CD4-positive, alpha-beta T cell (primary cell): ENCODE measurements at places on chromosomes 13 and 19. TPM values are rescaled to one million over a fixed set of nuclear protein-coding genes. Genes with fewer than 3 reads are reported as not detected.

GRCh38 chr19:40150170-40150569 is 41.1 kb upstream of the MAP3K10 start:
- H3K27me3 ChIP-seq = no peaks in the 10 kb centered on the region
- no peak for DNase-seq
- H3K27ac ChIP-seq = no peak overlapping the region
- no peak overlapping the region for H3K4me3 ChIP-seq
- H3K36me3 ChIP-seq = no peaks in the 10 kb centered on the region

The DCT gene
- 0.36 TPM for total RNA-seq

GRCh38 chr13:40228990-40229389 is 437.5 kb downstream of the FOXO1 start:
- H3K36me3 ChIP-seq = no peaks in the 10 kb centered on the region
- peaks cover 5% of the 10 kb centered on the region for H3K4me1 ChIP-seq
- DNase-seq = no peak
- H3K27ac ChIP-seq = no peak overlapping the region
- no peak overlapping the region for H3K4me3 ChIP-seq

The ZNF439 gene
- total RNA-seq = 6.3 TPM

The FARP1 gene
- total RNA-seq = 0.30 TPM

GRCh38 chr19:46472592-46472991 is 1.2 kb upstream of the PNMA8A start:
- peaks cover 48% of the 10 kb centered on the region for H3K27me3 ChIP-seq
- H3K36me3 ChIP-seq = no peaks in the 10 kb centered on the region
- DNase-seq = no peak
- no peak overlapping the region for H3K27ac ChIP-seq

GRCh38 chr19:29273000-29273640 is 60.2 kb upstream of the UQCRFS1 start:
- no peaks in the 10 kb centered on the region for H3K27me3 ChIP-seq
- H3K27ac ChIP-seq = no peak overlapping the region
- H3K4me1 ChIP-seq = no peaks in the 10 kb centered on the region

- no peak for DNase-seq
- no peaks in the 10 kb centered on the region for H3K27me3 ChIP-seq
- peaks cover 23% of the 10 kb centered on the region for H3K4me1 ChIP-seq
- H3K36me3 ChIP-seq = peaks cover 55% of the 10 kb centered on the region
- no peak within 1 kb of the TSS for H3K27ac ChIP-seq
Observed at GRCh38 chr19:41575998-41576397, at the start of gene CEACAM21. CEACAM21 (plus strand) TSS chr19:41576166; CDS start chr19:41576275, 109 bp downstream.

GRCh38 chr19:3516675-3517207 is 10.6 kb downstream of the FZR1 start:
- no peak overlapping the region for H3K27ac ChIP-seq
- H3K4me1 ChIP-seq = peaks cover 50% of the 10 kb centered on the region
- H3K36me3 ChIP-seq = peaks cover 24% of the 10 kb centered on the region
- peak; percentile 27 for DNase-seq
- no peak overlapping the region for H3K4me3 ChIP-seq

- no peaks in the 10 kb centered on the region for H3K4me1 ChIP-seq
- no peak for DNase-seq
- no peaks in the 10 kb centered on the region for H3K36me3 ChIP-seq
- no peak overlapping the region for H3K27ac ChIP-seq
Observed at GRCh38 chr13:78168981-78169380, 250.3 kb upstream of the EDNRB start.

DNA sequence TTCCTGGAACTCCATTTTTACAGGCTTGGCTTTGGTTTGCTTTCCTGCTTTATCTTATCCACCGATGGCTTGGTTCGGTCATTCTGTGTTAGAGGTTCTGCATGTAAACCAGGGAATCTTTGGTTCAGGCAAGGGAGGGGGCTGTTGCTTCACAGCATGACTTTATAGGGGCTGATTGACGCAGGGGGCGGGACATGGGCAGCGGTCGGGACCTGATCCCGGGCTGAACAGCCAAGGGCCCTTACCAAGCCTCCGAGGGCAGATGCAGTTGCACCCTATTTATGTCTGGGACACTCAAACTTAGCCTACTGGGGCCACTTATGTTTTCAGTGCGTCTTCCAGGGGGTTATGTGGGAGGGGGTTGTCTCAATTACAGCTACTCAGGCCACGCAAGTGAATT is 312.4 kb downstream of the ZNF536 start:
- H3K36me3 ChIP-seq = no peaks in the 10 kb centered on the region
- H3K4me3 ChIP-seq = no peak overlapping the region
- no peaks in the 10 kb centered on the region for H3K4me1 ChIP-seq
- H3K27me3 ChIP-seq = peaks cover 26% of the 10 kb centered on the region

DNA sequence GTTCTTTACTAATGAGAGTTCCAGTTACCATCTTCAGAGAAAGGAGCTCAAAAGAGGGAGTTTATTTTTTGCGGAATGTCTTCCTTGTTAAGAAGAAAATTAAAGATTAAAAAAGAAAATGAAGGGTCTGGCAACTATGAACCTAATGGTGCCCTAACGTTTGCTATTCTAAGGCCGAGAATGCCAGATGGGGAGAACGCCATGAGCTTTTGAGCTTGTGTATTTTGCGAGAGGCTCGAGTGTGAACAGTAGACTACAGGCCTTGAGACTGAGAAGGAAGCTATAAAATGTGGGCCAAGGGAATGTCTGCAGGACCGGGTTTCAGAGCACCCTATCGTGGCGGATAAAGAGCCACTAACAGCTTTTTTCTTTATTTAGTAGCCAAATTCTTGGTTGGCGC is 6.7 kb downstream of the FGF14 start:
- no peak overlapping the region for H3K27ac ChIP-seq
- H3K27me3 ChIP-seq = peaks cover 11% of the 10 kb centered on the region
- peaks cover 26% of the 10 kb centered on the region for H3K4me1 ChIP-seq
- H3K4me3 ChIP-seq = peak overlapping the region; percentile 80
- no peaks in the 10 kb centered on the region for H3K36me3 ChIP-seq
- no peak for DNase-seq

DNA sequence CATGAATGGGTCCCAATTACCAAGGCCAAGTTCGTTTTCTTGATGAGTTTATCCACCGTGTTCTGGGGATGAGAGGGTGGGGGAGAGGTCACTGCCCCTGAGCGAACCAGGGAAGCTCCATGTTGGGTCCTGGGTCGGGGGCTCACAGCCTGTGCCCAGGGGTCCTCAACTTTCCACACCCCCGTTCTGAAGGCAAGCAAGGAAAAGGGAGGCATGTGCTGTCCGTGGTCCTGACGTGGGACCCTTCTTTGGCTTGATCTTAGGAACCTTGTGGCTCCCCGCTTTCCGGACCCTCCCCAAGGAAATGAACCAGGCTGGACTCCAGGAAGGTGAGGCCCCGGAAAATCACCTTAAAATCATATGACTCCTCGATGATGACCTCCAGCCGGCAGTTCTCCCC is 18.2 kb upstream of the MEIS3 start:
- H3K36me3 ChIP-seq = no peaks in the 10 kb centered on the region
- H3K4me3 ChIP-seq = no peak overlapping the region
- no peak overlapping the region for H3K27ac ChIP-seq
- peaks cover 15% of the 10 kb centered on the region for H3K4me1 ChIP-seq
- DNase-seq = no peak

DNA sequence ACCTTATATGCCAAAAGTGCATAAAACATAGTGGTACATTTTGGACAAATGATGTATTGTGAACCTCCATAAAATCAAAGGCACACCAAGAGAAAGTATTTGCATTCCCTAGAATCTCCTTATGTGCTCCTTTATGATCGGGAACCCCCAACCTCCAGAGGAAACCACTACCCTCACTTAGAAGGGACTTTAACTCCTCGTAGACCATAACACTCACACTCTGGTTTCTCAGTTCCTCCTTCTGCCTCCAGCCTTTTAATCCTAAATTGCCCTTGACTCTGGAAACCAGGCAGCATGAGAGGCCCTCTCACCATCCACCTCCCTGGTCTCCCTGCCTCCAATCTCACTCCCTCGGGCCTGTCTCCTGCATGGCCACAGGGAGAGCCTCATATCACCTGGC is 9.8 kb upstream of the KCNN4 start:
- H3K27me3 ChIP-seq = peaks cover 10% of the 10 kb centered on the region
- H3K4me3 ChIP-seq = no peak overlapping the region
- H3K4me1 ChIP-seq = no peaks in the 10 kb centered on the region
- H3K36me3 ChIP-seq = no peaks in the 10 kb centered on the region
- H3K27ac ChIP-seq = no peak overlapping the region
